ENCODE measurements at places on chromosomes 2 and 18.

DNA sequence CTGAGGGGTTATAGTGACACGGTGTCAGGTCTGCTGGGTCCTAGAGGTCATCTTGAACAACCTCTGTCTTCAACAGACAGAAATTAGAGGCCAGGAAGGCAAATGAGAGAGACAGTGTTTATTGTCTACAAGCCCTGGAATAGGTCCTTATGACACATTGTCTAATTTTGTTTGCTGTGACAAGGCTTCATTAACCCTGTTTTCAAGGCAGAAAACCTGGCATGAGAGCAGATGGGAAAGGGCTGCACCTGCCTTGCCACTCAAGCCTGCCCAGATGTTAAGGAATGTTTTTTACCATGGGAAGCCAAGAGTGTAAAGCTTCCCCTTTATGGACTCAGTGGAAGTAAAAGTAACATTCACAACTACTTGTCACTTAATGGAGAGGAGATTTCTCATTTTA lies 275.3 kb downstream of the KCNS3 start:
- DNase-seq, result no peak

- no peak for DNase-seq
Measured at GRCh38 chr18:48408727-48409590, at the start of gene ZBTB7C. Gene ZBTB7C (minus strand): TSS chr18:48409383.

DNA sequence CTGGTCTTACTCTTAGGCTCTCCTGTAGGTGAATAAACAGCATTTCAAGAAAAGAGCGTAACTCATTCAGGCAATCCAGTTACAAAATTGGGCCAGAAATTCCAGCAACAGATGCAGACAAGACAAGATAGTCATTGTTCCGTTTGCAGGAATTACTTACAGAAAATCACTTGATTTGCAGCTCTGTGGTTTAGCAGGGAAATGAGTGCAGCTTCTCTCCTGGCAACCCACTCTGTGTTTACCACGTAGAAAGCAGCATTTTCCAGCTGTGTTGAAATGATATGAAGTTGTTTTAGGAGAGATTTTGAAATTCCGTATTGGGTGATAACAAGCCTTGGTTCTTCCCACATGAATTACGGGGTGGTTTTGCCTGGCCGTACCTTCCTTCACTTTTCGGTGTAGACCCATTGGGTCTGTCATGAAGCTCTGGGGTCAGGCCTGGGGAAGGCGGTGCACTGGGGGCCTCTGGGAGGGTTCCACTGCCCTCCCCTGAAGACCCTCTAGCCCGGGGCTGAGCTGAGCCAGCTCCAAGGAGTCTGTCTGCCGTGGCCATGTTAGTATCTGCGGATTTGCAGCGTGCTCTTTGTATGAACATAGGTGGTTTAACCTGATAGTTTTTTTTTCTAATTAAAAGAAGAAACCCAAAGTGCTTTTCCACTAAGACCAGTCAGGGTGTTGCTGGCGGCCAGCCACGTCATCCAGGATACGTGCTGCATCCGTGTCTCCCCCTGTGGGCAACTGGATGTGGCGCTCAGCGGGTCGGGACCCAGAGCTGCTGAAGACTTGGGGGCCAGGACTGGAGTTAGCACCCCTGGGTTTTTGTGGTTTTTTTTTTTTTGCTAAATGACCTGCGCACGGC lies 58.9 kb upstream of the KCNG2 start:
- no peak for DNase-seq

- no peak for DNase-seq
Measured at GRCh38 chr18:79529296-79529695, 133.6 kb downstream of the NFATC1 start.

- no peak for DNase-seq
Measured at GRCh38 chr2:160747501-160748170, 254.0 kb upstream of the RBMS1 start.

DNA sequence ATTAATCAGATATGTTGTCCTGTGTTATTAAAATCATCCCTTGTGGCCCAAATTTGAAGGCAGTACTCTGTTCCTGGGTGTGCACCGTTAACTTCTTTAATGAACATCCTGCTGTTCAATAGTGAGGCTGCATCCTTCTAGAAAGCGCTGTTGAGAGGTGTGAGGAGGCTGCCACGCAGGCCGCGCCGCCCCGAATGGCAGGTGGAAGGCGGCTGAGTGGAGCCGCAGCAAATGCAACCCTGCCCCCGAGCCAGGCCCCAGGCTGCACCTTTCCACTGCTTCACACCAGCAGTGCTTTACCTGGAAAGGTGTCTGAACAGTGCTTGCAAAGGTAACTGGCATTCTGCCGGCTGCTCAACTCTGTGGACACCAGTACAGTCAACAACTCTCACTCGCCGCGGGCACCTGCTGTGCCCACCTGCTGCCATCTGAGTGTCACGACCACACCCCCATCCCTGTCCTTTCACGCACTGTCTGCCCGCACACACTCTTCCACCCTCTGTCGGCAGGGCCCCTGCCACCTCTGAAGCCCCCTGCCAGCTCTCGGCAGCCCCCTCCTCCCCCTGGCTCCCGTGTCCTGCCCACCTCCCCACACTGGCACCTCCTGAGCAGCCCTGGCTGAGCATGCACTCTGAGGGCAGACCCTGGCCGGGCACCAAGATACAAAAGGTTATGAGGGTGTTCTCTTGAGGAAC lies 70.9 kb downstream of the ODC1 start:
- DNase-seq, result no peak

GRCh38 chr2:16821692-16822091 lies 156.1 kb upstream of the CYRIA start:
- DNase-seq, result no peak

- DNase-seq, result no peak
Measured at GRCh38 chr18:36893227-36893626, 64.3 kb downstream of the KIAA1328 start.

GRCh38 chr18:35352778-35353177 lies 8.6 kb upstream of the ZNF24 start:
- no peak for DNase-seq

DNA sequence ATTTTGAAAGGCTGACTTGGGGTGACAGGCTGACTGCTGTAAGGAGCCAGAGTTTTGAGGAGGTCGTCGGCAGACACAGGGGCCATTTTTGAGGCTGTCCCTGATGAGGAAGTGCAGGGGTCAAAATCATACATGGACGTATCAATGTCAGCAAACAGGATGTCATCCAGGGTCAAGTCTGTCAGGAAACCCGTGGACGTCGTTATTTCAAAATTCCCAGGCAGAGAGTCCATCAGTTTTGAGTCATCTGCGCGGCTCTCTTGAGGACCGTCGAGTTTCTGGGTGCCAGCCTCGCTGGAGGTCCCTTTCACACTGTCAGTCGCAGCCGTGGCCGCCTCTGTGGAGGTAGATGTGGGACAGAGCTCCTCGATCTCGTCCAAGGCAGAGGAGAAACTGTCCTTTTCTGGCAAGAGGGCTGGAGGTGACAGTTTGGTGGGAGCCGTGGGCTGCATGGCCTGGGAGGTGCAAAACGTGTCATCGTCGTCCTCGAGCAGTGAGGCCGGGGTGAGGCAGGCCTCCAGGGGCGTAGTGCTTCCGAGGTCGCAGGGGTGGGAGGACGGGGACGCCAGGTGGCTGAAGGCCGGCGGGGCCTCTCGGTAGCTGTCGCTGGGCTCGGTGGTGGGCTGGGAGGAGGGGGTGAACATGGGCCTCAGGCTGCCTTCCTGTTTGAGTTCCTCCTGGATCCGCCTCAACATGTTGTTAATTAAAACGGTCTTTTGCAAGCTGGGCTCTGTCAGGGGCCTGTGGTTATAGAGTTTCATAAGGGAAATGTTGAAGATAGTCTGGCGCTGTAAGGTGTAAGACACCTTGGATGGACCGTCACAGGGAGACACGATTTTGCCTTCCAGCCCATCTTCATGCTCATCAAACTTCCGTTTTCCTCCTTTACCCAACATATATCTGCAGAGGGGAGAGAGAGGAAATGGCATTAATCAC lies 17.5 kb downstream of the SERTAD2 start:
- no peak for DNase-seq
